ENCODE measurements at places on chromosomes 5 and 9.

DNA sequence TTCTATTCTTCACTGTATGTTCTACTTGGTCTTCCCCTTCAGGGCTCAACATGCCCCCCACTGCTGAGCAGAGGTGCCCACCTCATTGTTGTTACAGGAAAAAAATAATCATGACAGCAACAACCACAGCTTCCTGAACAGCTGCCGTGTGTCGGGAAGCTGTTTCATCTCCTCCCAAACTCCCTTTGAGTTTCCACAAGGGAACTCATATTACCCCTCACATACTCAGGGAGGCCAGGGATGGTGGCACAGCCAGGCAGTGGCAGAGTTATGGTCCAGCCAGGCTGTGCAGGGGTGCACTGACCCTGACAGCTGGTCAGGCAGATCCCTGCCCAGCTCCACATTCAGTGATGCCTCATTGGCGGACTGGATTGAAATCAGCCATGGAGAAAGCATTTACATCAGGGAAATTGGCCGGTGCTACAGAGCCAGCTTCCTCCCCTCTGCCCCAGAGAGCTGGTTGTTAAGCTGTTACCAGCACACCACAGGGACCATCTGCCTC lies 37.3 kb downstream of the SARDH start:
- DNase-seq = no peak

DNA sequence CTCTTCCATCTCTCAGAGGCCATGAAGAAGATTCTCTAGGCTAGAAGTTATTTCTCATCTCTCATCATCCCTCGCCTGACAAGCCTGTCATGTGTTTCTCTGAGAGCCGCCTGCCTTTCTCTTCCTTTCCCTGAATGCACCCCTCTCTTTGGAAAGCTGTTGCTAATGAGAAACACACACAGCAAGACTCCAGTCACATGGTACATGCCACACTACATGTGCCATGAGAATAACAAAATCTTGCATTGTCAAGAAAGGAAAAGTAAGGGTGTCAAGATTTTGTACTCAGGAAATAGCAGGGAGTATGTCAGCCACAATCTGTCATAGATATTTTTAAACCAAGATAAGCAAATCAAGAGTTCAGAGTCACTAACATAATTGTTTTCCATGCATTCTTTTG lies 8.9 kb downstream of the AGXT2 start:
- DNase-seq = no peak

GRCh38 chr9:109012009-109012875 lies 1.1 kb downstream of the CTNNAL1 start:
- peak; percentile 57 for DNase-seq

- DNase-seq = no peak
These were observed 11.7 kb downstream of the ZNF462 start for GRCh38 chr9:106874652-106875051.

- no peak for DNase-seq
These were observed 442.5 kb upstream of the KLF4 start for GRCh38 chr9:107932046-107932445.

- no peak for DNase-seq
These were observed 47.4 kb upstream of the SHC3 start for GRCh38 chr9:89225991-89226471.

DNA sequence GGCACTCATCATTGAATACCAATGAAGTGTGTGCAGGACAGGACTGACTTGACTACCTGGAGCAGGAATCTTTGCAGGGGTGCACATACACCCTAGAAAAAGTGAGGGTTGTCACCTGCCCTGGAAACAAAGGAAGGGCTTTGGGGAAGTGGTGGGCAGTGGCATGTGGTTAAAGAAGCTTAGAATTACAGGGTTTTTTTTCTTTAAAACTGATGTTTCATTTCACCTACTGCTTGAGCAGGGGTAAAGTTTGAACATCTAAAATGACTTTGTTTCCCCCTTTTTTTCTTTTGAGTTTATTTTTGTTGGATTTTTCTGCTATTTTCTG lies 2.0 kb upstream of the KDM3B start:
- DNase-seq = no peak

GRCh38 chr5:22431840-22432239 lies 421.3 kb downstream of the CDH12 start:
- DNase-seq = no peak

GRCh38 chr9:90343991-90344390 lies 298.6 kb downstream of the DIRAS2 start:
- no peak for DNase-seq

GRCh38 chr9:123311250-123311752 lies 42.9 kb upstream of the STRBP start:
- no peak for DNase-seq

DNA sequence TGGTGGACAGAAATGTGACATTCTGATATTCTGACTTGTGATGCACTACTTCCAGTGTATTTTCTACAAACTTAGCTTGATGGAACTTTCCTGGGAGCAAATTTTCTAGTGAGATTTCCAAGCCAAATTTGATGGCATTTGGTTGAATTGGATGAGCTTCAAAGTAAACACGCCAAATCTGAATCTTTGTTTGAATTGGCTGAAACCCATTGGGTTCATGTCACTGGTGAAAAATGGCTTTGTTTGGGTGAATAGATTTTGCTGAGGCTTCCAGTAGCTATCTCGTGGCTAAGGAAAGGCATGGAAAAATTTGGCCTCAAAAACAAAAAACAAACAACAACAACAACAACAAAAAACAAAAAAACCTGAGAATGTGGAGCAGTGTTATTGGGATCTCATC lies 271.1 kb upstream of the RPS23 start:
- no peak for DNase-seq

DNA sequence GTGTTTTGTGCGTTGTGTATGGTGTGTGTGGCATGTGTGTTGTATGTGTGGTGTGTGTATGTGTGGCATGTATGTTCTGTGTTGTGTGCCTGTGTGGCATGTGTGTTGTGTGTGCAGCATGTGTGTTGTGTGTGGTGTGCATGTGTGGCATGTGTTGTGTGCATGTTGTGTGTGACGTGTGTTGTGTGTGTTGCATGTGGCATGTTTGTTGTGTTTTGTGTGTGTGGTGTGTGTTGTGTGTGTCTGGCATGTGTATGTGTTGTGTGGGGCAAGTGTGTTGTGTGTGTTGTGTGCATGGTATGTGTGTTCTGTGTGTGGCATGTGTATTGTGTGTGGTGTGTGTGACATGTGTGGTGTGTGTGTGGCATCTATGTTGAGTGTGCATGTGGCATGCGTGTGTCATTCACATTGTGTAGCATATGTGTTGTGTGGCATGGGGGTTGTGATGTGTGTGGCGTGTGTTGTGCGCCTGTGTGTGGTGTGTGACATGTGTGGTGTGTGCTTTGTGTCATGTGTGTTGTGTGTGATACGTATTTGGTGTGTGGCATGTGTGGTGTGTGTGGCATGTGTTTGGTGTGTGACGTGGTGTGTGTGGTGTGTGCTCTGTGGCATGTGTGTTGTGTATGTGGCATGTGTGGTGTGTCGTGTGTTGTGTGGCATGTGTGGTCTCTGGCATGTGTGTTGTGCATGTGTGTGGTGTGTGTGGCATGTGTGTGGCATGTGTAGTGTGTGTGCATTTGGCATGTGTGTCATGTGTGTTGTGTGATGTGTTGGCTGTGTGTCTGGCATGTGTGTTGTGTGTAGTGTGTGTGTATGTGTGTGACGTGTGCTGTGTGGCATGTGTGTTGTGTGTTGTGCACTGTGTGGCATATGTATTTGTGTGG lies 46.6 kb upstream of the IRX4 start:
- no peak for DNase-seq

DNA sequence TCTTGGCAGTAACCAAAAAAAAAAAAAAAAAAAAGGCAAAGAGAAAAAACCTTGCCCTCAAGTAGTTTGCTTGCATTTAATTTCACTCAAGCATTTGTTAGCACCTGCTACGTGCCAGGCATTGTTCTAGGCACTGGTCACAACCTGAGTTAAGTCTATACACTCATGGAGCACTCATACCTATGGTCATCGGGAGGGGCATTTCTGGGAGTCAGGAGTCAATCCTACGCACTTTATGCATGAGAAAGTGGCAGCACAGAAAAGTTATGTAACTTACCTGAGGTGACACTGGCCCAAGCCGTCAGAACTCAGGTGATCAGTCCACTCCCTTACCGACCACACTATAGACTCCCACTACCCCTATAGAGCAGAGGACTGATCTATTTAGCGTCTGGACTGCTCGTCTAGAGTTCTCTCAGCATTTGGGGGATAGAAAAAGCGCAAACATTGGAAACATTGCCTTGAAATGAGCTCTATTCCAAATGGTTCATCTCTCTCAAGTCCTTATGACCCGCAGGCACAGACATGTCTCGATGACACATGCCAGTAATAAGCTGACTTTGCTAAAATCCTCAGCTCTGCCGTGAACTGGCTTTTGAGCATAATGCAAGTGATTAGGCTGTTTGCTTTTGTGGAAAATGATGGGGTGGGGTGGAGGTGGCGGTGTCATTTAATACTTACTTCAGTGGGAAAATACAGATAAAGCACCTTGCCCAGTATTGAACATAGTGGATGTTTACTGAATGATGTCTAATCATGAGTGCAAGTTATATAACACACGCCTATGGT lies 160.2 kb downstream of the ARHGEF28 start:
- no peak for DNase-seq

- no peak for DNase-seq
These were observed 11.8 kb downstream of the ALDH1B1 start for GRCh38 chr9:38404314-38404713.

DNA sequence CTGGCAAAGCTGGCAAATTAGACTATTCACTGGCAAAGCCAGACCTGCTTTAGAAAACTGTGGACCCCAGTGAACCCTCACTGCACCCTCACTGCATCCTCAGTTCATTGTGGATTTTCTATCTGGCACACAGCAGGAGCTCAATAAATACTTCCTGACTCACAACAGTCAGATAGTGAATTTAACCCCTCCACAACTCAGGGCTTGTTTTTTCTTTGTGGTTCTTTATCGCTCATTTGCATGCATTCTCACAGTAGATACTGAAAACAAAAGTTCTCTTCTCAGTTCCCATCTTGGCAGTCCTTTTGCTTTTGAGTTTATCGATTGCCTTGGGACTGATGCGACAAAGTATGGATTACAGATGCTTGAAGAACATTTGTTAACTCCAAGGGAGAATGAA lies 99.8 kb downstream of the ACTL7B start:
- DNase-seq = no peak

GRCh38 chr5:57937025-57937424 lies 454.4 kb upstream of the ACTBL2 start:
- DNase-seq = no peak

DNA sequence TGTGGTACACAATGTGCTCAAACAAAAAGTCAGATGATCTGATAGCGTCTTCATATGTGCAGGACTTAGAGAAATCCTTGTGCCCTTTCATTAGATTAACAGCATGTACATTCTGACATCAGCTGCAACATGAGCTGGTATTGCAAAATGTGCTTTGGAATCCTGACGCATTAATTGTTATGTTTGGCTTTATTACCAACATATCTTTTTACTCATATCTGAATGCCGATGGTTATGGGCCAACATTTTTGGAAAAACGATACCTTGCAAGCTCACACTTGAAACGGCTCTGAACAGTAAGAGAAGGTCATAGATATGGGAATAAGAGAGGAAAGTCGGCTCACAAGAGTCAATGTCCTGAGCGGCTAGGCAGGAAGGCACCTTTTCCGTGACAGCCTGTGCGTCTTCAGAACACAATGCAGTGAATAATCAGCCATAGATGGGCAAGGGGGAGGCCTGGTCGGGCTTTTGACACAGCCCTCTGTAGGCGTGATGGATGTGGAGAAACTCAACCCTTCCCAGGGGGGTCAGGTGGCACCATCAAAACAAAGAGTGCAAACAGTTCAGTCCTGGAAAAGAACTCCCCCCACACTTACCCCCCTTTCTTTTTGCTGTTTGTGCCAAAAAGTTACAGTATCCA lies 36.4 kb upstream of the GAS1 start:
- no peak for DNase-seq

- no peak for DNase-seq
These were observed 161.6 kb downstream of the ZDHHC21 start for GRCh38 chr9:14531341-14532269.

DNA sequence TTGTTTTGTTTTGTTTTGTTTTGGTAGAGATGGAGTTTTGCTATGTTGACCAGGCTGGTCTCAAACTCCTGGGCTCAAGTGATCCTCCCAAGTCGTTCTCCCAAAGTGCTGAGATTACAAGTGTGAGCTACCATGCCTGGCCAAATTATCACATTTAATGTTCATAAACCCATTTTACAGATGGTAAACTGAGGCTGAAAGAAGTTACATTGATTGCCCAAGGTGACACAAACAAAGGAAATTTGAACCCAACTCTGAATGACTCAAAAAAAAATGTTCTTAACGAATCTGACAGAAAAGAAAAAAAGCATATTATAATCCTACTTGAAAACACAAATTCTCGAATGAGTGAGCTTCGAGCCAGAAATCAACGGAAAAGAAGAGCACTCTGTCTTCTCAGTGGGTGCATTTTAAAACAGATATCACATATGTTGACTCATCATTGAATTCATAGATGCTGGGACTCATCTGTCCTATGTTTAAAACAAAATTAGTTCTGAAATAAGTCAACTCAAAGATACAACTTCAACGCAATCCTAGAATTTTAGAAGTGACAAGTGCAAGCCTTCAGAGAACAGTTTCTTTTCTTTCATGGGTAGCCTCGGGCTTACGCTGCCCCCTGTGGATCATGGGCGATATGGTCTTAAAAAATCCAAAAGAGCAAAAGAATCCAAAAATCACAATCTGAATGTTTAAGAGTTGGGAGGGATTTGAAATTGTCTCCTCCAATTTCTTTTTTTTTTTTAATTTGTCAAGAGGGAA lies 28.4 kb downstream of the TIMD4 start:
- peak; percentile 67 for DNase-seq

DNA sequence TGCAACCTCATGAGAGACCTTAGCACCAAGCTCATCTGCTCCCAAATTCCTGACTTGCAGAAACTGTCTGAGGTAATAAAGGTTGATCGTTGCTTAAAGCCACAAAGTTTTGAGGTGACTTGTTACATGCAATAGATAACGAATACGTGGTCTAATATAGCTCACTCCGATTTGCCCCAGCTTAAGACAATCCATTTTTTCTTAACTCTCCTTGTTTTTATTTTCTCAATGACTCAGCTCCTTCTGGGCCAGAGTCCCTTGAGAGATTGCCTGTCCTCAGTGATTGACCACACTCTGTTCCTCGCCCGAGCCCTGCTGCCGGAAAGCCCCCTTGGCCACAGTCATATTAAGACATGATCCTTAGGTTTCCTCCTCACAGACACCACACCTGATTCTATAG lies 63.7 kb upstream of the FANCC start:
- DNase-seq = no peak

- no peak for DNase-seq
These were observed 72.0 kb downstream of the ALDH1A1 start for GRCh38 chr9:72880821-72881220.

- no peak for DNase-seq
These were observed 70.9 kb downstream of the SETX start for GRCh38 chr9:132283863-132284262.

GRCh38 chr5:108481355-108481931 lies 99.5 kb upstream of the FBXL17 start:
- no peak for DNase-seq

GRCh38 chr9:79880626-79881025 lies 308.9 kb downstream of the TLE4 start:
- DNase-seq = no peak

DNA sequence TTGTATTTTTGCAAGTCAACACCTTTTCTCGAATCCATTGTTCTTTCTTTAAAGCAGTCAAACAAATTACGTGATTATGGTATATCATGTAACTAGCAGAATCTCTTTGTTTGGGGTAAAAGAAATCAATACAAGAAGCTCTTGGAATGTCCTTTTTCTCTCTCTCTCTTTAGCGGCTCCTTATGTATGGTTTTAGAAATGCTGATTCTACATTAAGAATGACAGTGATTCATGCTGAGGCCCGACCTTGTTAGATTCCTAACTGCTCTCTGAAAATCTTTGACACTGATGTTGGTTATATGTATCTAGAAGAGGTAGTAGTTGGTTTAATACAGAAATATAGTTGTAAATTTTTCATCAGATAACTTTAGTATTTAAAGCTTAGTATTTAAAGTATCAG lies 76.4 kb downstream of the SNX24 start:
- no peak for DNase-seq
